ENCODE measurements at places on chromosomes 3 and 15. TPM values are rescaled to one million over a fixed set of nuclear protein-coding genes. Genes with fewer than 3 reads are reported as not detected.
A peak's percentile ranks its signal among the peaks of the same experiment; 100 is the strongest.

The RASL12 gene
- total RNA-seq: 0.12 TPM

The ANP32A gene
- 267 TPM for total RNA-seq

The STAC gene
- total RNA-seq: 12.0 TPM

DNA sequence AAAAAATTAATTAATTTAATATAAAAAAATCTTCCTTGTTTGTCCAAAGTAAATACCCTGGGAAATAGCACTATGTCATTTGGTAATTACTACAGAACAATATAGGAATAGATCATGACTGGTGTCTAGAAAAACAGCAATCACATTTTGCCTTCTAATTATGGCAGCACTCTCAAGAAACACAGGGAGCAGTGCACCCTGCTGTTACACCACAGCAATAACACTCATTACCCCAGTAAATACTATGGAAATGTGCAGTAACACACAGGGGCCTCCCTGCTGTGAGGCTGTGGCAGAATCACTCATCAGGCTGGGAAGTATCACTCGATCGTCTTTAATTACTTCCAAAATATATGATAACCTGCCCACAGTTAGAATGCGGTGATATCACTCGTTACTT lies 646.0 kb downstream of the TUSC7 start:
- H3K27ac ChIP-seq: no peak overlapping the region
- peak; percentile 27 for DNase-seq
- H3K4me1 ChIP-seq: no peaks in the 10 kb centered on the region
- H3K4me3 ChIP-seq: no peak overlapping the region
- H3K36me3 ChIP-seq: no peaks in the 10 kb centered on the region
- no peaks in the 10 kb centered on the region for H3K27me3 ChIP-seq

- peak; percentile 55 for DNase-seq
- no peaks in the 10 kb centered on the region for H3K36me3 ChIP-seq
- no peak overlapping the region for H3K4me3 ChIP-seq
- H3K4me1 ChIP-seq: no peaks in the 10 kb centered on the region
These were observed 49.7 kb downstream of the PDHB start for GRCh38 chr3:58383904-58384303.

- H3K27me3 ChIP-seq: no peaks in the 10 kb centered on the region
- no peaks in the 10 kb centered on the region for H3K4me1 ChIP-seq
- no peak for DNase-seq
- no peaks in the 10 kb centered on the region for H3K36me3 ChIP-seq
- no peak overlapping the region for H3K27ac ChIP-seq
These were observed 329.2 kb downstream of the PTPRG start for GRCh38 chr3:61890586-61890985.

The IL5RA gene
- total RNA-seq: not detected

- H3K36me3 ChIP-seq: no peaks in the 10 kb centered on the region
- H3K4me3 ChIP-seq: no peak overlapping the region
- no peak for DNase-seq
- H3K27me3 ChIP-seq: no peaks in the 10 kb centered on the region
- H3K27ac ChIP-seq: no peak overlapping the region
These were observed 15.4 kb upstream of the RPL24 start for GRCh38 chr3:101701696-101702634.

The GATA2 gene
- 13.6 TPM for total RNA-seq

The MEGF11 gene
- 0.09 TPM for total RNA-seq

The CLDN18 gene
- 3.3 TPM for total RNA-seq

The ZNF502 gene
- total RNA-seq: 1.8 TPM

DNA sequence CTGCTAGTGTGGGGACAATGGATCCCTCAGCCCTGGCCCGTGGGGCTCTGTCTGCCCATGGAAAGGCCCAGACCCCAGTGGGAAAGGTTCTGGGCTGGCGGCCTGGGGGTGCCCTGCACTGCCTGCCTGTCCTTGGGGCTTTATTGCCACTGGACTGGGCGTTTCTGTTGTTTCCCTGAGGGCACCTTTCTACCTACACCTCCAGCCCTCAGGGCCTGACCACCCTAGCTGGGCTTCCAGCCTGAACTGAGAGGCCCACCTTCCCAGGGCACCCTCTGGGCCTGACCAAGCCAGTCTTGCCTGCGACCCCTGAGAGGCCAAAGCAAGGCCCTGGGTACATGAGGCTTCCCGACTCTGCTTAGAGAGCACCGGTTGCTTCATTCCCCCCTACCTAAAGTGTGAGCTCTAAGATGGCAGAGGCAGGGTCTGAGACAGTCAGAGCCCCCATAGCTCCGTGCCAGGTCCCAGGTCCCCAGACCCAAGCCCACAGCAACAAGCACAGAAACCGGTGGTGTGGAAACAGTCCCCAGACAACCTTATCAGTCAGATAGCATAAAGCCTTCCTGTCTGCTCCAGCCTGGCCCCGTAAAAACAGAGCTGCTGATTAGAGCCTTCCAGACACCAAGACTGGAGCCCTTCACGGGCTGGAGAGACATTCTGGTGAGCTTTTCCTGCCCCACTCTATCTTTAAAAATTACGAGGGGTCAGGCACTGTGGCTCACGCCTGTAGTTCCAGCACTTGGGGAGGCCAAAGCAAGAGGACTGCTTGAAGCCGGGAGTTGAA lies 102.8 kb downstream of the CHSY1 start:
- H3K27me3 ChIP-seq: peaks cover 13% of the 10 kb centered on the region
- no peak overlapping the region for H3K4me3 ChIP-seq
- no peaks in the 10 kb centered on the region for H3K4me1 ChIP-seq

- H3K4me3 ChIP-seq: no peak overlapping the region
- no peak for DNase-seq
- peaks cover 16% of the 10 kb centered on the region for H3K4me1 ChIP-seq
These were observed 53.2 kb upstream of the MITF start for GRCh38 chr3:69686056-69686455.

GRCh38 chr15:70245932-70246622 lies 148.4 kb upstream of the TLE3 start:
- H3K27ac ChIP-seq: peak overlapping the region; percentile 71
- peaks cover 25% of the 10 kb centered on the region for H3K4me1 ChIP-seq
- H3K36me3 ChIP-seq: no peaks in the 10 kb centered on the region
- no peak overlapping the region for H3K4me3 ChIP-seq

DNA sequence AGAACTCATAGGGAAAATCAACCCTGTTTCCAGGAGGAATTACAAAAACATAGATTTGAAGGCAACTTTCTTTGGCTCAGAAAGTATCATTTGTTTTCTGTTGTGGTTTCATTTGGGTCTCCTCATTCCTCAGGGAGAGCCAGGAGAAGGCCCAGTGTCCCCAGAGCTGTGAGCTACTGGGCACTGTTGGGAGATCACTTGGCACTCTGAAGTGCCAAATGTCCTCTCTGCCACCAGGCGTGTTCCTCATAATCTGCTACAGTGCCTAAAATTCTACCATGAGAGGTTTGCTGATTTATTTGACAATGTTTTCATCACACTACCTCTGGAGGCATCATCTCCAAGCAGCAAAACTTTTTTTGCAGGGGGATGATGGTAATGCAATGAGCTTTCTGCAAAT lies 17.4 kb upstream of the TNFAIP8L3 start:
- peaks cover 58% of the 10 kb centered on the region for H3K27me3 ChIP-seq
- H3K4me1 ChIP-seq: peaks cover under 1% of the 10 kb centered on the region
- DNase-seq: no peak
- no peak overlapping the region for H3K4me3 ChIP-seq
- H3K36me3 ChIP-seq: no peaks in the 10 kb centered on the region

The CPNE9 gene
- total RNA-seq: not detected

DNA sequence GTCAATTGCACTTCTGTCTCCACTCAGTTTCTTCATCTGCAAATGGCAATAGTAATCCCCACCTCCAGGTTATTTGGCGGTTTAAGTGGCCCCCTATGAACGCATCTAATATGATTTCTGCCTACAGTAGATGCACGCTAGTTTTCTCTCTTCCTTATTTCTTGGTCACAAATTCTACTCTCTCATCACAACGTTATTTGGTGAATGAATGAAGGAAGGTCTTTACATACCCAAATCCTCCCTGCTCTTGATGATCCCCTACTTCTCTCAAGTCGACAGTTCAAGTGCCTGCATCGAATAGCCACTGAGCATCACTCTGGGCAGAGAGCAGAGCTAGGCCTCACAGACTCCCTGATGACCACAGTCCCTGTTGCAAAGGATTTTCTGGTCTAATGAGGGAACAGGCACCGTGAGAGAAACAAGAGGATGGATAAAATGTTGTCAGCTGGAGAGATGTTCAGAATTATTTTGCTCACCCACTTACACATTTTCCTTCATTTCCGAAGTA lies 181.2 kb upstream of the SMAD3 start:
- H3K4me1 ChIP-seq: peaks cover 37% of the 10 kb centered on the region
- no peak for DNase-seq
- no peaks in the 10 kb centered on the region for H3K27me3 ChIP-seq
- peak overlapping the region; percentile 88 for H3K27ac ChIP-seq

DNA sequence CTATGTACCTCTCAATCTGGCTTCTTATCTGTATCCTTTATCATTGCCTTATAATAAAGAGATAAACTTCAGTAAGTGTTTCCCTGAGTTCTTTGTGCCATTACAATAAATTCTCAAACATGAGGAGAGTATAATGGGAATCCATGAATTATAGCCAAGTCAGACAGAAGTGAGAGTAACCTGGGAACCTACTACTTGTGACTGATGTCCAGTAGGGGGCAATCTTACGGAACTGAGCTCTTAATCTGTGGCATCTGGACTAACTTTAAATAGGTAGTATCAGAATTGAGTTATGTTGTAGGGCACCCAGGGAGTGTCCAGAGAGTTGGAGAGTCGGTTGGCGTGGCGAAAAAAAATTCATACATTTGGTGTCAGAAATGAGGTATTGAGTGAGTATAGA lies 542.6 kb downstream of the ZBBX start:
- H3K36me3 ChIP-seq: no peaks in the 10 kb centered on the region
- no peaks in the 10 kb centered on the region for H3K27me3 ChIP-seq
- no peak overlapping the region for H3K4me3 ChIP-seq
- H3K27ac ChIP-seq: no peak overlapping the region
- DNase-seq: peak; percentile 19

The TMPRSS7 gene
- total RNA-seq: not detected

The AMIGO3 gene
- 0.73 TPM for total RNA-seq

GRCh38 chr3:19881036-19881435 lies 53.0 kb downstream of the EFHB start:
- no peak overlapping the region for H3K27ac ChIP-seq
- H3K36me3 ChIP-seq: no peaks in the 10 kb centered on the region
- H3K27me3 ChIP-seq: no peaks in the 10 kb centered on the region
- no peak overlapping the region for H3K4me3 ChIP-seq

The LMAN1L gene
- total RNA-seq: 1.1 TPM

GRCh38 chr15:39510001-39510701 lies 70.7 kb upstream of the THBS1 start:
- peaks cover 12% of the 10 kb centered on the region for H3K27me3 ChIP-seq
- H3K36me3 ChIP-seq: no peaks in the 10 kb centered on the region

GRCh38 chr3:40086890-40087883 lies 222.3 kb upstream of the EIF1B start:
- H3K27ac ChIP-seq: peak overlapping the region; percentile 94
- peaks cover 34% of the 10 kb centered on the region for H3K4me1 ChIP-seq
- H3K36me3 ChIP-seq: peaks cover 10% of the 10 kb centered on the region
- peak overlapping the region; percentile 52 for H3K4me3 ChIP-seq

GRCh38 chr15:83193721-83194120 lies 13.9 kb downstream of the HDGFL3 start:
- no peak overlapping the region for H3K4me3 ChIP-seq
- no peak for DNase-seq
- H3K27me3 ChIP-seq: no peaks in the 10 kb centered on the region
- H3K36me3 ChIP-seq: no peaks in the 10 kb centered on the region

DNA sequence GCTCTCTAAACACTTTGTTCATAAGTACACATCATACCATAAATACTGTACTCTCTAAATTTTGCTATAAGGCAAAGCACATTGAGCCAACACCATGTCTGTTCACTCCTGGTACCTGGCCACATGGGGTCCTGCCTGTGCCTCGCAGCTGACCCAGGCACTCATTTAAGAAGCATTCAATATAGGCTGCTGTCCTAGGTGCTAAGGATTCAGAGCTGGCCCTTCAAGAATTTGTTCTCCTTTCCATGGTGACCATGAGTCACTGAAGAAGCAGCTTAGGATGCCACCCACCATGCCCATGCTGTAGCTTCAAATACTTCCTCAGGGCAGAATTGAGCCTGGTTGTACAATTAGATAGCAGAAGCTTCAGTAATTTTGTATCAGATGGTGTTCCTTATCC lies 119.2 kb upstream of the ZBED2 start:
- H3K36me3 ChIP-seq: no peaks in the 10 kb centered on the region
- H3K4me3 ChIP-seq: no peak overlapping the region
- no peak overlapping the region for H3K27ac ChIP-seq
- no peaks in the 10 kb centered on the region for H3K27me3 ChIP-seq
- DNase-seq: no peak
- H3K4me1 ChIP-seq: peaks cover 8% of the 10 kb centered on the region

- no peaks in the 10 kb centered on the region for H3K4me1 ChIP-seq
- no peak overlapping the region for H3K4me3 ChIP-seq
- no peak overlapping the region for H3K27ac ChIP-seq
- H3K36me3 ChIP-seq: no peaks in the 10 kb centered on the region
- no peak for DNase-seq
- no peaks in the 10 kb centered on the region for H3K27me3 ChIP-seq
These were observed 140.1 kb downstream of the OCA2 start for GRCh38 chr15:27958911-27959578.

All from Calu3 (cell line).